Psoas muscle (tissue), 8 donors: ENCODE measurements at places on chromosomes 2 and 18. TPM values are rescaled to one million over a fixed set of nuclear protein-coding genes. Genes with fewer than 3 reads are reported as not detected.

DNA sequence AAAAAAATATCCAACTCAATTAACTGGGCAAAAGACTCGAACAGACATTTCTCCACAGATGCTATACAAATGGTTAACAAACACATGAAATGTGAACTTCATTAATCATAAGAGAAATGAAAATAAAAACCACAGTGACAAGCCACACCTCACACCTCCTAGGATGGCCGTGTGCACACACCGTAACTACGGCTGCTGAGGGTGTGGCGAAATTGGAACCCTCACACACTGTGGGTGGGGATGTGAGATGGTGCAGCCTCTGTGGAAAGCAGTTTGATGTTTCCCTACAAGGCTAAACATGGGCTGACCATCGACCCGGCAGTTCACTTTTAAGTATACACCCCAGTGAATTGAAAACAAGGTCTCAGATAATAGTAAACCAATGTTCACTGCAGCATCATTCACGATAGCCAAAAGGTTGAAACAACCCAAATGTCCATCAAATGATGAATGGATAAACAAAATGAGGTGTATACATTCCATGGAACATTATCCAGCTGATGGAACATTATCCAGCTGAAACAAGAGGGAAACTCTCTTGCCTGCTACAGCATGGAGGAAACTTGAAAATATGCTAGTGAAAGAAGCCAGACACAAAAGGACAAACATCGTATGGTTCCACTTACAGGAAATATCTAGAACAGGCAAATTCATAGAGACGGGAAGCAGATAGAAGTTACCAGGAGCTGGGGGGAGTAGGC, 32.2 kb downstream of the ZAP70 start:
- no peak for DNase-seq
- no peak overlapping the region for H3K4me3 ChIP-seq
- no peak overlapping the region for H3K27ac ChIP-seq
- no peaks in the 10 kb centered on the region for H3K4me1 ChIP-seq

DNA sequence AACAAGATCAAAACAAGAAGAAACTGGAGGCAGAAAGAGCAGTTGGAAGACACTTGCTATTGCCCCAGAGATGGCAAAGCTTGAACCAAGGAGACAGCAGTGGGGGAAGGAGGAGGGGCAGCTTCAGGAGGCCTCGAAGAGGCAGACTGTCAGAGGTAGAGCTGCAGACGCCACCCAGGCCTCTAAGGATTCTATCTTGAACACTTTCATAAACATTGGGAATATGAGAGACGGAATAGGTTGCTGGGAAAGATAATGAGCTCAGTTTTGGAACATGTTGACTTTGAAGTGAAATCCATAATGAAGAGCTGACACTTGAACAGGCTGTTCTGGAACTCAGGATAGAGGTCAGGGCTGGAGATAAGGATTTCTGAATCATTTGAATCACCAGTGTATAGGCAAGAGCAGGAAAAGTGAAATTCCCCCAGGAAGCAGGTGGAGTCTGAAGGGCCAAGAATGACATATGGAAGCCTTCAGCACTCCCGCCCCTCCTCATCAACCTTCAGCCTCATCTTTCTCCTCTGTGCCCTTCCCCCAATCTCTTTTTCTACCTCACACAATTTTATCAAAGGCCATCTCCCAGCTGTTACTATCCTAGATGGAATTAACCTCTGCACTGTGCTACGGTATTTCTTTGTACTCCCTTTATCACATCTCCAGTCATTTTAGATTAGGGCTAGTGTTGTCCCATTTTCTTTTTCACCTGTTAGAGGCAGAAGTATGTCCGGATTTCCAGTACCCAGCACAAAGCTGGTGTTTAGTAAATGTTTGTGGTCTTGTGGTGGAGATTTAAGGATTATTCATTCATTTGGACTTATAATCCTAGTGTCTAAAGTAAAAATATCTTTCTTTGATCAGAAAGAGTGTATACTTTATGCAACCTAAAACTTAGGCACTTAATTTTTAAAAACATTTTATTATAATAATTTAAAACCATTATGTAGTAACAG, 47.5 kb upstream of the RTN4 start:
- peak; percentile 40 for DNase-seq
- peak overlapping the region; percentile 73 for H3K27ac ChIP-seq
- H3K27me3 ChIP-seq: no peaks in the 10 kb centered on the region

DNA sequence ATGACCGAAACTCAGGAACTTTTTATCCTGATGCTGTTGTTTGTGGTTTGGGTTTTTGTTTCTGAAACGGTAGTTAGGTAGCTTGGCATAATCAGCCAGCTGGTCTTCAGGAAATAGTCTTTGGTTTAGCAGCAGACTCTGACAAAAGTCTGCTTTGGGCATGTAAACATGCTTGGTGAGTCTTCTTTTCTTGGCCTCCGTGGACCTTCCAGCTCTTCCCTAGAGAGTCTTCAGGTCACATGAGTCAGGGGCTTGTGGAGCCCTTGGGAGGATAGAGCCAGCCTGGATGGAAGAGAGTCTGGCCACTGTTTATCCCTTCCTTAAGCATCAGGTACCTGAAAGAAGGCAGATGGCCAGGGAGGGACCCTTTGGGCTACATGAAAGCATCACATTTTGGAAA, 154.5 kb downstream of the MGAT5 start:
- H3K27me3 ChIP-seq: no peaks in the 10 kb centered on the region
- no peaks in the 10 kb centered on the region for H3K4me1 ChIP-seq
- DNase-seq: no peak
- no peaks in the 10 kb centered on the region for H3K36me3 ChIP-seq

Gene TWIST2
- total RNA-seq: 0.90 TPM

Gene CBLN2
- total RNA-seq: not detected
